Hematopoietic multipotent progenitor cell treated with erythropoietin and hydrocortisone succinate and interleukin-3 and kit ligand, for 4 days (in vitro differentiated cells): ENCODE measurements at places on chromosomes 4 and X.

GRCh38 chrX:42825201-42825600 is 47.2 kb upstream of the PPP1R2C start:
- DNase-seq = no peak

DNA sequence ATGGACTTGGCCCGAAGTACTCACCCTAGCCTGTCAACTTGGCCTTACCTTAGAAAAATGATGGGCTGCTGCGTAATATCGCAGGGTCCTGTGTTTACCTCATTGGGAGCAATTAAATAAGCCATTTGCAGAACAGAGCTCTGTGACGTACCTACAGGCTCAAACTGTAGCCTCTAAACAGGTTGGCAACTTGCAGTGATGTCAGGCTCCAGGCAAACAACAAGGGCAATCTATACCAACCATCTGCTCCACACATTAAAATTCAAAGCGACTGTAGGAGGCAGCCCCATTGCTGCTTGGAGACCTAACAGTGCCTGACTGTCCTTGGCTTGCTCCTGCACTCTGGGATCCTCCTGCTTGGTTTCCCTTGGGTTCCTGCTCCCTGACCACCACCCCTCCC is 17.2 kb downstream of the VGLL1 start:
- DNase-seq = no peak

DNA sequence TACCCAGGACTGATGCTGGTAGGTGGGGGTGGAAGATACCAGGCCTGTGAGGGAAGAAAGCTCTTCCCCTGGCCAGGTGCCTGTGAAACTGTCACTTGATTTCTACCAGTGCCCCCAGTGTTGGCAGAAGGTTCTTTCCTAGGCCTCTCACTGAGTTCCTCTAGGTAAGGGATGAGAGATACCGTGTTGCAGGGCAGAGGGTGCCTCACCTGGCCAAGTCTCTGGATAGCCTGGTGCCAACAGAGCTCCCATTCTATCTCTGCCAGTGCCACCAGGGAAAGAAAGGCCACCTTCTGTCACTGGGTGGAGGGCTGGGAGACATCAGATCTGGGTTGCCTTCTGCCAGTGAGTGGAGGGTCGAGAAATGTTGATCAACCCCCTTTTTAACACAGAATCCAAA is 94.1 kb downstream of the RTL5 start:
- DNase-seq = no peak

GRCh38 chr4:121927948-121928347 is 23.9 kb downstream of the TRPC3 start:
- DNase-seq = no peak

- DNase-seq = no peak
Measured at GRCh38 chr4:72388521-72388920, 180.5 kb downstream of the ADAMTS3 start.

GRCh38 chrX:12910423-12911121 is 4.2 kb downstream of the TLR8 start:
- peak; percentile 18 for DNase-seq

DNA sequence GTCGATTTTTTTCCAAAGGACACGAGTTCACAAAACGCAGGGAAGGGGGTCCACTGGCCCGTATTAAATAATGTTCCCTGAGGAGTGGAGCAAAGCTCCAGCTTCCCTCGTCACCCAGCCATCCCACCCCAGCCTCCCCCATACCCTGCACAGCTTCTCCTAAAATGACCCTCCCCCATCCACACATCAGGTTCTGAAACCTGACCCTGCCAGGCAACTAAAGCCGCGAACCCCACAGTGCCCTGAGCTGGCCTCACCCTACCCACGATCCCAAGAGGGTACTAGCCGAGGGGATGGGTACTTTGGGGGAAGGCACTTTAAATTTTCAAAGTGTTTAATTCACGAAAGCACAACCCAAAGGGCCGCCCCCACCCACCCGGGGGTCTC is 634 bp downstream of the APOO start:
- DNase-seq = no peak

DNA sequence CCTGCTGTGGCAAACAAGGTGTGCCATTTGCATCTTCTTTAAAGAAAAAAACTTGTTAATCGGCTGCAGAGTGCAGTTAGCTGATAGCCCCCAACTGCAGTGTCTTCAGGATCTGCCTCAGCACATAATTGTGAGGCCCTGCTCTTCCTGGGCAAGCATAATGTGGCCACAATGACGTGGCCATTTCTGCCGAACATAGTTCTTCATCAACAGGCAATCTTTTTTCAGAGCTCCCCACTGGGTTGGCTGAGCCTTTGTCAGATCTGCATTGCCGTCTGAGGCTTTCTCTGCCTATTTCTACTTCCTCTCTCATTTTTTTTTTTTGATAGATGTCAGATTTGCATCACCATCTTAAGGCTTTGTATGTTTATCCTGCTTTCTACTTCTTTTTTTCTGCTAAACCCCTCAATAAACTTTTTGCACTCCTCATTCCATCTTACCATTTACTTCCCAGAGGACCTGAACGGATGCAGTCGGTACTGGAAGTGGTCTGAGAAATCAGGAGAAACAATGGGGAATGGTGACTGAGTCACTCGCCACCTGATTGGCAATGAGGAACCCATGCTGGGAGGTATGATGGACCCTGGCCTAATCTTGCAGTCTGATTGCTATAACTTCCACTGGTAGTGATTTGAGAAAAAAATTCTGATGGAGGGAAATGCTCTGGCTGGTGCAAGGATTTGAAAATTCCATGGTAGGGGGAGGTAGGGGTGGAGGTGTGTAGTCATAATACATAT is 21.2 kb upstream of the TAB3 start:
- DNase-seq = peak; percentile 88

GRCh38 chr4:72325215-72325614 is 243.8 kb downstream of the ADAMTS3 start:
- peak; percentile 4 for DNase-seq

GRCh38 chrX:29858714-29859113 is 356.6 kb upstream of the MAGEB2 start:
- no peak for DNase-seq

DNA sequence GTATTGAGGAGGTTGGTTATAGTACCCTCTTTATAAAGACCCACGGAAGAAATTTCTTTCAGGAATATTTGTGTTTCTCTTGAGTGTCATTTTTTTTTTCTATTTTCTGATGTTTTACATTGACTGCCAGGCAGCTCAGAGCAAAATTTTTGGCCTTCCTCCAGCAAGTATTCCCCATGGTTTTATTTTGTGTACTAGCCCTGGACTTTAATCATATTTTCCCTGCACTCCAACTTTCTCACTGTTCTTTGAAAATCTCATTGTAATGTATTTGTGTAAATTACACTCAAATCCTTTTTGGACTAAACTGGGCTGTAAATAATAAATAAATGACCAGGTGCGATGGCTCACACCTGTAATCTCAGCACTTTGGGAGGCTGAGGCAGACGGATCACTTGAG is 45.6 kb upstream of the USP46 start:
- DNase-seq = no peak

- no peak for DNase-seq
Measured at GRCh38 chr4:158767451-158767850, 1.4 kb upstream of the FNIP2 start.

DNA sequence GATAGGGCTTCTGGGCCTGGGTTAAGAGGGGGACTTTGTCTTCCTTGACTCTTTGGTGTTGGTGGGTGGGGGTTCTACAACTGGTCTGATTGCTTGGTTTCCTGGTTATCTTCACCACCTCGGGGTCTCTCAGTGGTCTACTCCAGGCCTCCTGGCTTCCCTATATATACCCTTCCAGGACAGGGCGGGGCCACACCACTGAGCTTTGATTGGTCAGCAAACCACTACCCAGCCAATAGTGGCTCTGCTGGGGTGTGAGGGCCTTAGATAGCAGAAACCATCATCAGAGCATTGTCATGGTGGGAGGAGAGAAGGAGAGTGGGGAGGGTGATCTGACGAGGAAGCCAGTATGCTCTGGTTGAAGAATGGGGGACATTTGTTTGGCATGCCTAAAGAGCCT is 14.4 kb upstream of the MAGEA1 start:
- no peak for DNase-seq

DNA sequence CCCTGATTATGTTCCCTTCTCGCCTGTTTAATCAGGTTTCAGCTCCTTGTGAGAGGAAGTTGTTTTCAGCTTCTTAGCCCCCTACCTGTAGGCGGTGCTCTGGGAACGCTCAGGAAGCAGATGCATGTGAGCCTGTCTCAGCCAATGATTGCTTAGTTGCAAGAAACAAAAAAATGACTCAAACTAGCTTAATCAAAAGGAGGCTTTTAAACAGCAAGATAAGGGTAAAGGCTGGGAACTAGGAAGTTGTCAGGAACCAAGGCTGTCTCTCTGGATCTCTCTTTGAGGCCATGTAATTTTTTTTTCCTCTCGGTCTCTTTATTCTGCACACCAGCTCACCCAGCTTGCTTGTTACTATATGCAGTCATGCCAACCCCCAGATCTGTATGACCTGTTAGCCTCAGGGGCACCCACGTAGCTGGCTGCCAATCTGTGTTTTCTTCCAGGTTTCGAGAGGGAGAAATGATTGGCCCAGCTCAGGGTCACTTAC is 109.1 kb downstream of the PTTG2 start:
- DNase-seq = peak; percentile 58
